ENCODE measurements at places on chromosomes 5 and 9. TPM values are rescaled to one million over a fixed set of nuclear protein-coding genes. Genes with fewer than 3 reads are reported as not detected.

DNA sequence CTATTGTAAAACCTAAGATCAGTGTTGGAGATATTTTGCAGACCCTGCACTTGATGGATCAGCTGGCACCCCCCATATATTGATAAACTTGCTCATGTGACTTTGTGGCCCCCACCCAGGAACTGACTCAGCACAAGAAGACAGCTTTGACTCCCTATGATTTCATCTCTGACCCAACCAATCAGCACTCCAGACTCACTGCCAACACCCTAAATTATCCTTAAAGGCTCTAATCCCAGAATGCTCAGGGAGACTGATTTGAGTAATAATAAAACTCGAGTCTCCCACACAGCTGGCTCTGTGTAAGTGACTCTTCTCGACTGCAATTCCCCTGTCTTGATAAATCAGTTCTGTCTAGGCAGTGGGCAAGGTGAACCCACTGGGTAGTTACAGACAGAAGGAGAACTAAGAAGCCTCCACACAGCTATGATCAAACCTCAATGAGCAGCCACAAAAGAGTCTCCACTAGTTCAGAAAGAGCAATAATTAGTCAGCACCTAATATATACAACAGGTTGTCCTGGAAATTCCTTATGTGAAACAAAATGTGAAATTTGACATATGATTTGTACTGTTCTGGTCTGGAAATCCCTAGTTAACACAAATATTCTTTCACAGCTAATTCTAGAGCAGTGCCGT lies 52.2 kb downstream of the ACTL7B start:
- no peak for DNase-seq

The SLC46A2 gene
- polyA plus RNA-seq: 0.44 TPM

GRCh38 chr5:123610665-123611405 lies 98.9 kb downstream of the CSNK1G3 start:
- DNase-seq: peak; percentile 61

The ARL14EPL gene
- polyA plus RNA-seq: not detected

DNA sequence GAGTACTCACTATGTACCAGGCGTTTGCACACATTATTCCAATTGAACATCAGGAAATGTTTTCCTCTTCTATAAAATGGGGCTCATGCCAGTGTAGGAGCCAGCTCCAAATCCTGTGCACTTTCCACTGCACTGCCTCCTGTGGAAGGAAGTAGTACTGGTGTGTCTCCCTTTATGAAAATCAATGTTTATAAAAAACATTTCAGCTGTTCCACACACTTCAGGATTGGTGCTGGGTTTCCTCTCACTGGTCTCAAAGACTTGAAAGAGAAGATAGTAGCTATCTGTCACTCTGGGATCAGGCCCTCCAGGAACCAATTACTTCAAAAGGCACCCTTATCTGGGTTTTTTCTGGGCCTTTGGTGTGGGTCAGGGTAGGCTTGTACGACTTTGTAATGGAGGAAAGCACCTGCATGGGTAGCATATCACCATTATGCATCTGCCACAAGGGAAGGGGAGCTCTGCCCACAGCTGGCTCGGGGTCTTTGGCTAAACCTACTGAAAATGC lies 32.5 kb downstream of the RAB14 start:
- no peak for DNase-seq

DNA sequence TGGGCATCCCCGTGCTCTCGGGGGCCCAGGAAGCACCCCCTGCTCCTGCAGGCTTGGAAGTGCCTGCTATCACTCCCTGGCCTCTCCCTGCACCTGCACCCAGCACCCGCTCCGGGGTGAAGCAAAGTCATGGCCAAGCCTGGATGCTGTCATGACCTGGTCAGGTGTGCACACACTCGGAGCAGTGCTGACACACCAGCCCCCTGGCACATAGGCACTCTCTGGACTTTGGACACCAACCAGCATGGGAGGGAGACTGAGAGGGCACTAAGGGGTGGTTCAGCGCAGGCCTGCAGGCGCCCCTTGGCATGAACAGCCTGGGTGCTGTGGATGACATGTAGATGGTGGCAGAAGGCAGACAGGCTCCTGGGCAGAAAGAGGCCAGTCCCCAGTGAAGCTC lies 158.6 kb downstream of the GHR start:
- DNase-seq: no peak

The SNCAIP gene
- 24.7 TPM for polyA plus RNA-seq

The CDH6 gene
- 76.5 TPM for polyA plus RNA-seq

DNA sequence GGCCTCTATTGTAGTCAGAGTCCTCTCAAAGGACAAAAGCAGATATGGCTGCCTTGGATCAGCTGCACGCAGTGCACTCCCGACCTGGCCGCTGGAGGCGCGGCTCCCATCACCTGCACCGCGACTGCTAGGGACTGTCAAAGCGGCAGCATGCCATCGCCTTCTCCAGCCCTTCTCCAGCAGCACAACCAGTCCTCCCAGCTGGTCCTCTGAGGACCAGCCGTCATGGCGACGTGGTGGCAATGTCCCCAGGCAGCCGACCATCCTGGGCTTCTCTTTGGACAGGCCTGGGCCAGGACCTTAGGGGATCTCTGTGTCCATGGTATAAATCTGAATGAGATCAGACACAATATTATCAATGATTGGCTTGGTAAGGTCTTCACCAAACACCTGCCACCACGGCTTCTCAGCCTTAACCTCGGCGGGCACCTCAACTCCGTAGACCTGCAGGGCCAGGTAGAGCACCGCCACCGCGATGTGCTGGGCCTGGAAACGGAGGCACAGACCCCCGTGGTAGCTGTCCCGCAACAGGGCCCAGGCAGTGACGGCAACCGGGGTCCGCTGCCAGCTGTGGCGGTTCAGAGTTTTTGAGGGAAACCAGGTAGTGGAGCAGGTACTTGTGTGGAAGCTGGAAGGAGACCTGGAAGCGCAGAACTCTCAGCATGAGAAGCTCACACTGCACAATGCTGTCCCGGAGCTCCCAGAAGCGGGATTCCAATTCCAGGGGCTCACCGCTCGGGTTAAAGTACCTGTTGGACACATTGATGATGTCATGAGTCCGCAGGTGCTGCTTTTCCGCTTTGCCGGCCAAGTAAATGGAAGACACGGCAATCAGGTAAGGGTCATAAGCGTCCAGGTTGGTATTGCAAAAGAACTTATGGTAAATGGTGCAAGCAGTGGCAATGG lies 8.5 kb downstream of the DUSP1 start:
- no peak for DNase-seq

The NR2F1 gene
- 328 TPM for polyA plus RNA-seq

- no peak for DNase-seq
These were observed 441.3 kb upstream of the PIK3R1 start for GRCh38 chr5:67774267-67774552.

The SMIM33 gene
- 0.06 TPM for polyA plus RNA-seq

The POC5 gene
- 20.1 TPM for polyA plus RNA-seq

DNA sequence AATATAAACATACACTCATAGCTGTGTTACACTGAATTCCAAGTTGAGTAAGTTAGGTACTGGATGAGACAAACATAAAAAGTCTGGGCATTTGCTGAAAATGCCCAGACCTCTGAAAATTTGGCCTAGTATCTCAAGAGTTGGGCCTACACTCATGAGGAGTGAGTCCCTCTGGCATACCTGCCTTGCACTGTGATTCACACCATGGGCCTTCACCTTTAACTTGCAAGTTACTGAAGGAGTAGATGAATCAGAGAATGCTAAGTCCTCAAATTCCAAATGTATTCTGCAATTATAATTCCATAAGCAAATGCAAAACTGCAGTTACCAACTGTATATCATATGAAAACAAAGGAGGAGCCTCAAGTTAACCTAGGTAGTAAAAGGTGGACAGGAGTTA lies 32.3 kb upstream of the C9orf40 start:
- DNase-seq: no peak

The CTSV gene
- polyA plus RNA-seq: 29.8 TPM

The RASA1 gene
- 48.5 TPM for polyA plus RNA-seq

- DNase-seq: no peak
These were observed 255.2 kb downstream of the SGCD start for GRCh38 chr5:156582193-156582598.

The RAD23B gene
- polyA plus RNA-seq: 150 TPM

The C5orf46 gene
- polyA plus RNA-seq: not detected

The IFNK gene
- not detected for polyA plus RNA-seq

The LCN10 gene
- polyA plus RNA-seq: 2.8 TPM

The CSF1R gene
- 18.6 TPM for polyA plus RNA-seq

DNA sequence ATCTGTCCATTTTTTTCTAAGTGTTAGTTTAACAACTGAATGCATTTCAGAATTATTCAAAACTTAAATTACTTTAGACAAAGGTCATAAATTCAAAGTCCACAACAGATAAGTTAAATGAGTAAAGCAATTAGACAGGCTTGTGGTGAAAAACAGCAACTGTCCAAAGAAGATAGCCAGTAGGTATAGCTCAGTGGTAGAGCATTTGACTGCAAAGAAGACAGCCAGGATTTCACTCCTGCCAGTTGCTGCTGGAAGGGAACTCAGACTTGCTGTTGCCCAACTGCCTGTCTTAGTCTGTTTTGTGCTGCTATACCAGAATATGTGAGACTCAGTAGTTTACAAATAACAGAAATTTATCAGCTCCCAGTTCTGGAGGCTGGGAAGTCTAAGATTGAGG lies 10.0 kb downstream of the FANCC start:
- DNase-seq: no peak

DNA sequence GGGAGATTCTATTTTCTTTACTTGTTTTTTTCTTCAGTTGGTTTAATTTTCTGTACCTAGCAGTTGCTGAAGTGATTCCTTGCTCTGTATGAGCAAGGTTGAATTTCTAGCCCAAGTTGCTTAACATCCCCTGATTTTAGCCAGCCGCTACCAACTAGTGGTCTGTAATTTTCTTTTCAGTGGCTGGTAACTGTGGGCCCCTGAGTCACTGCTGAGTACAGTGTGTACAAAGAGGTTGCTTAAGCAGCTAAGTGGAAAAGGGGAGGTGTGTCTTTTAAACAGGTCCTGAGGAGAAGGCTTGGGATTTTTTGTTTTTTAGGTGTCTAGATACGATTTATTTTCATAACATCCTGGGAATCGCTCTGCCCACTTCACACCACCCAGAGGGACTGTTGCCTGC lies 254.7 kb downstream of the NR3C1 start:
- DNase-seq: no peak

DNA sequence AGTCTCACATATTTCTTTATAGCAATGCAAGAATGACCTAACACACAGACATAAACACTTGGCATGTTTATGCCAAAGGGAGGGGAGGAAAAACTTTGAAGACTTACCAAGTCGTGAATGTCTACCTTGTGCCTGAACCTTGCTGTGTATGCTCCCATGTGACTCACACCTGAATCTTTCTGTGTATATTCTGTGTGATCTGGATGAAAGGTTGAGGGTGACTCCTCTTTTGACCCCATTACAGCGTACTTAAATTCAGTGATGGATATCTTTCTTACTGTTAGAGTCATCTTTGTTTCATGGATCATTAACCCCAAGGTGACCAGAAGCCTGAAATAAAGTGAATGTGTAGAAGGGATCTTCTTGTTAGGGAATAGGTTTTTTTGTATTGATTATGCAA lies 52.9 kb upstream of the PTGER4 start:
- no peak for DNase-seq

The SLC24A2 gene
- polyA plus RNA-seq: 0.10 TPM

The DIPK1B gene
- 41.9 TPM for polyA plus RNA-seq

GRCh38 chr5:159316519-159317383 lies 13.5 kb downstream of the IL12B start:
- DNase-seq: peak; percentile 16

GRCh38 chr5:1187234-1187949 lies 14.0 kb upstream of the SLC6A19 start:
- no peak for DNase-seq

- DNase-seq: peak; percentile 55
These were observed 62.5 kb downstream of the CYFIP2 start for GRCh38 chr5:157328277-157328912.

- DNase-seq: no peak
These were observed at the start of gene RGS14 for GRCh38 chr5:177357459-177358351. TSS of gene RGS14 (plus strand) at chr5:177357924. CDS start at chr5:177358025, 101 bp downstream.

DNA sequence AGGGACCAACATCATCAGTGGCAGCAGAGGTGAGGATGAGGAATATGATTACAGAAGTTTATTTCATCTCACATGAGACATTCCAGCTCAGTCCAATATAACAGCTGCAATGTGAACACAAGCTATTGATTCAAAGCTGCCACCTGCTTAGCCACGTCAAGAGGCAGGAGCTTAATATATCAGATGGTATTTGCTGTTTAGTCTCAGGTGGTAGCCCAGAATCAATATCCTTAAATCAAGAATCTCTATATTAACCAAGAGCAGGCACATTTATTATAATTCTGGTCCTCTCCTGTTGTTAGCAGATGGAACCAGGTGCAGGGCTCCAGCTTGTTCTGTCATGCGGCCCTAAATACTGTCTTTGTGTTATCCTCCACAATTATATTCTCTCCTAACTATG lies 431.6 kb downstream of the ICE1 start:
- DNase-seq: no peak

- DNase-seq: no peak
These were observed 82.6 kb downstream of the SH3PXD2B start for GRCh38 chr5:172371684-172372083.

DNA sequence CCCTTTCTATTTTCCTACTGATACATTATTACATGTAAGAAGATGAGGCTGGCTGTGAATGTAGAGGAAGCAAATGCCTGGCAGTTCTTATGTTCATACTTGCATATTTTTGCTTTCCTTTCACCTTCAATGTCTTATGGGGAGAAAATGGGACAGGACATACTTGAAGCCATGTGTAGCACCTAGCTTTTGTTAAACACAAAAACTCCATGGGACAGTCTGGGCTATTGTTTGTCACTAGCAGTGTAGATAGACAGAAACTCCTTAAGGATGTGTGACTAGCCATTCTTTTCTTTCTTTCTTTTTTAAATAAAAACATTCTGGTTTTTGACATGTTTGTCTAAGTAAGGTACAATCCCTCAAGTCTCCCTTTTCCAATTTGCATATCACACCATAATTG lies 122.7 kb downstream of the ARL15 start:
- no peak for DNase-seq

GRCh38 chr5:96869372-96869641 lies 7.0 kb upstream of the ERAP2 start:
- no peak for DNase-seq

The RANBP17 gene
- polyA plus RNA-seq: 9.7 TPM

GRCh38 chr9:21287280-21287679 lies 17.8 kb downstream of the IFNA5 start:
- DNase-seq: no peak

DNA sequence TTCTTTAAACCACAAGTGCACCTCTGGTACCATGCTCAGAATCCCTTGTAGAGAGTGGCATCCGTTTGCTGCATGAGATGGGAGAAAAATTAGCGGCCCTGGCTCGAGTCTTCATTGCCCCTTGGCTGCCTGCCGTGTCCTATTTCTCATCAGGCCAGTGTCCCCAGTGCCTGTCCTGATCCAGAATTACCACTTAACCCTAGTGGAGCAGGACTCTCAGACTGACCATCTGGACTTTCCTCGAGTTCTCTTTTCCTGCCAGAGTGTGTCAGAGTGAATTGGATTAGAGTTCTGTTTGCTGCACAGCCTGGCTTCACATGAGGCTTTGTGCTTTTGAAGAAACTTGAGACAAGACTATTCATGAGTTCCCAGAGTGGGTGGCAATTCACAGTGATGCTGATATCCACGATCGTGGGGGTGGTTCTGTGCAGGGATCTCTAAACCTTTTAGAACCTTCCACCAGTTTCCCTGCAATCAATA lies 92.6 kb downstream of the C9orf152 start:
- DNase-seq: no peak

- DNase-seq: no peak
These were observed 212.6 kb upstream of the ACTBL2 start for GRCh38 chr5:57695179-57695578.
